ENCODE measurements at places on chromosomes 16 and 17.

- DNase-seq, result no peak
Measured at GRCh38 chr17:27343294-27343693, 49.4 kb downstream of the WSB1 start.

DNA sequence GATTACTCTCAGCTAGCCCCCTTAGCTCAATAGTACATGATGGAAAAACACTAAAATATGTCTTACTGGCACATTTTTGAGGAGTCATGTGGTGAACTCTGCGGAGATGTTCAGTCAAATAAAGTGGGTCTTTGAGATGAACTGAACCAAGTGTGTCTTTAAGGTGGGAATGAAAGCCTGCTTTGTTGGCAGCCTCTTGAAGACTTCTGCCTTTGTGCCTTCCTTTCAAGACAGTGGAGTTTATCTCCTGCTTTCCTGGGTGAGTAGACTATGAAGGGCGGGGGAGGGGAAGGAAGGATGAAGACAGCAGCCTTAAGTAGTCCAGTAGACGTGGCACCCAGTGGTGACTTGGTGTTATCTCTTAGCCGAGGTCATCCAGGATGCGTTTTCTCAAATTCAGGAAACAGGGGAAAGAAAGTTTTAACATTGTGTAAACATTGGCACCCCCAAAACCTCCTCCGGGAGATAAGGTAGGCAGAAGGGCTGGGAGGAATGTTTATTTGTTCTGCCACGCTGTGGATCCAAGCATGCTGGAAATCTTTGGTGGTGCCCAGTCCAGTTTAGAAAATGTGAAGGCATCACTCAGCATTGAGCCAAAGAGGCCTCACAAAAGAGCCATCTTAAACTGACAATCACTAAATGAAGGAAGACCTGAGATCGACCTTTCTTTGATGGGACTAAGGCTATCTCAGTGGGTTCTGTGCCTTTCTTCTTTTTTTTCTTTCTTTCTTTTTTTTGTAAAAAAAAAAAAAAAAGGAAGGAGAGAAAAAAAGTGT lies 220.6 kb downstream of the FTO start:
- DNase-seq, result no peak

- no peak for DNase-seq
Measured at GRCh38 chr16:47627721-47628120, 166.6 kb downstream of the PHKB start.

DNA sequence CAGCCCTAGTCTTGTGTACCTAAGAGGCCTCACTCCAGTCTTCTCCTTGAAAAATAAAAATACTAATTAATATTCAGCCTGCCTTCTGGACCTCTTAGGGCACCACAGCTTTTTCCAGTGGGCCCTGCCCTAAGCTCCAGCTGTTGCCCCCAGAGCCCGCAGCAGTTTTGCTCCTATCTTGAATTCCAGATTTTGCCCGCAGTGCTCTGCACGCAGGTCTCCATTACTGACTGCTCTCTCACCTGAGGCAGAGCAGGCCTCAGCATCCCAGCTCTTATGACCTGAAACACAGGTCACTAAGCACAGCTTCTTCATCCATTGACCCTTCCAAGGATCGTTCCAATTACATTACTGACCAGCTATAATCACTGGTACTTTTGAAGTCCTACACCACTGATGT lies 28.4 kb upstream of the NAGLU start:
- DNase-seq, result no peak

GRCh38 chr16:4570086-4570485 lies 13.9 kb downstream of the C16orf96 start:
- no peak for DNase-seq

DNA sequence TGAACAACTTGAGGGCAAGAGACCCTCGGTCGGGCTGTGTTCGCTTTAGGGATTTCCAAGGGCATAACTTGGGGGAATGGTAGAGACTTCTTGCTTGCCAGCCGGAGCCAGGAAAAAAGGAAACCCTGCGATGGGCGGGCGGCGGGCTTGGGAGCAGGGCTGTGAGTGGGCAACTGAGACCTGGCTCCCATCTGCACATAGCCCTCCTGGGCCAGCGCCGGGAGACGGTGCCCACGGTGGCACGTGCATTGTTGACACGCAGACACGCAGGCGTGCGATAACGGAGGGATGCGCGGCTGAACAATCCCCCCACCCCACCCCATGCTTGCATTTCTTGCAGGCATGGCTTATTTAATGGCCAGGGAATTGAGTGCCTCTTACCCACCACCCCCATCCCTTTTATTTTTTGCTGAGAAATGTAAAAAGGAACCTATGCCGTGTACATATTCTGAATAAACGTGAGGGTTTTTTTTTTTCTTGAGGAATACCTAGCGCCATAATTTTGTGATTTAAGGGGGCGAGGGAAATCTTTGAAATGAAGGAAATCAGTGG lies 17.1 kb upstream of the ZFHX3 start:
- DNase-seq, result no peak

DNA sequence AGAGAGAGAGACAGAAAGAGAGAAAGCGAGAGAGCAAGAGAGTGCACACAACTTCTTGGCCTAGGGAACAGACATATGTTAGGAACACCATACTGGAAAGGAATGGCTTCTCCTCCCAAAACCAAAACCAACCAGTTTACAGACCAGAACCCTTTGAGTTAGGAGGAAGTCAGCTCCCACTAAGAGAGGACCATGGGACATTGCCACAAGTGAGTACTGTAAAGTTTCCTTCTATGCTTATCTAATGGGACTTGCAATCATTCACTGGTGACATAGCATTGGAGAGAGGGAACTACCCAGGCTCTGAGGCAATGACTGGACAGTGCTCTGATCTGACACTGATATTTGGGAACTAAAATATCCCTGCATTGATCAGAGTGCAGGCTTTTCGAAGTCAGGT lies 32.4 kb downstream of the TBC1D3B start:
- no peak for DNase-seq

DNA sequence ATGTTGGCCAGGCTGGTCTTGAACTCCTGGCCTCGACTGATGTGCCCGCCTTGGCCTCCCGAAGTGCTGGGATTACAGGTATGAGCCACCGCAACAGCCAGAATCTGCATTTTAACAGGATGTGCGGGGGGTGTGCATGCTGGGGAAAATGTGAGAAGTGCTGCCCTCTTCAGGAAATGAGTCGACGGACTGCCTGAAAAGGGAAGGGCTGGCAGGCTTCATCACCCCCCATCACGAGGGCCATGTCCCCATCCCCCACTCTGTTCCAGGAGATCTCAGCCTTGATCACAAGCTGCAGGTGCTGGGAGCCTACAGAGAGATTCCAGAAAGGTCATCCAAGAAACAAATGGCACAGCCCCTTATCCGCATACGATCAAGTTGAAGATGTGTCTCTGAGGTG lies 195.3 kb upstream of the RPL38 start:
- no peak for DNase-seq

- no peak for DNase-seq
Measured at GRCh38 chr16:70649300-70649699, 2.9 kb downstream of the IL34 start.

DNA sequence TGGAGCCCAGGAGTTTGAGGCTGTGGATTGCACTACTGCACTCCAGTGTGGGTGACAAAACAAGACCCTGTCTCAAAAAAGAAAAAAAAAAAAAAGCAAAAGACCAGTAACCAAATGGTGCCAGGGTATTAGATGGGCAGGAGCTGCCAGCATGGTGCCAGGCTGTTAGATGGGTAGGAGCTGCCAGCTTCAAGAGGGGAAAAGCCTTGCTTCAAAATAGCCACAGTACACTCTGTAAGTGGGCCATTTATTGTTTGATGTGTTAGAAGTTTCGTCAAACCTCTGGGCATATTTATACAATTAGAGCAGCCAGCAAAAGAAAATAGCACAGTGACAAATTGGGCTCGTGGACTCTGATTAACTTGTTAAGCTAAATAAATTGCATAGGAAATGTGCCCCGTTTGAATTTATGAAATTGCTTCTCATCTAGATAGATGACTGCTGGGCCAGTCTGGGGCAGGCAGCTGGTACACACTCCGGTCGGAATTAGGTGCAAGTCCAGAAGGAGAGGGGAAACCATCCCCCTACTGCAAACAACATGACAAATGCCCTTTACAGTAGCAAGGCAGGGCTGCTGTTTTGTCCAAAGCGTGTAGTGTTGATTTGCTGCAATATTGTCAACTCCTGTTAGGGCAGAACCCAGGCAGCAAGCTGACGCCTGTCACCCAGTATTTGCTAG lies 126.3 kb upstream of the IRX3 start:
- DNase-seq, result no peak

GRCh38 chr17:9259419-9259818 lies 238.1 kb downstream of the NTN1 start:
- DNase-seq, result no peak

DNA sequence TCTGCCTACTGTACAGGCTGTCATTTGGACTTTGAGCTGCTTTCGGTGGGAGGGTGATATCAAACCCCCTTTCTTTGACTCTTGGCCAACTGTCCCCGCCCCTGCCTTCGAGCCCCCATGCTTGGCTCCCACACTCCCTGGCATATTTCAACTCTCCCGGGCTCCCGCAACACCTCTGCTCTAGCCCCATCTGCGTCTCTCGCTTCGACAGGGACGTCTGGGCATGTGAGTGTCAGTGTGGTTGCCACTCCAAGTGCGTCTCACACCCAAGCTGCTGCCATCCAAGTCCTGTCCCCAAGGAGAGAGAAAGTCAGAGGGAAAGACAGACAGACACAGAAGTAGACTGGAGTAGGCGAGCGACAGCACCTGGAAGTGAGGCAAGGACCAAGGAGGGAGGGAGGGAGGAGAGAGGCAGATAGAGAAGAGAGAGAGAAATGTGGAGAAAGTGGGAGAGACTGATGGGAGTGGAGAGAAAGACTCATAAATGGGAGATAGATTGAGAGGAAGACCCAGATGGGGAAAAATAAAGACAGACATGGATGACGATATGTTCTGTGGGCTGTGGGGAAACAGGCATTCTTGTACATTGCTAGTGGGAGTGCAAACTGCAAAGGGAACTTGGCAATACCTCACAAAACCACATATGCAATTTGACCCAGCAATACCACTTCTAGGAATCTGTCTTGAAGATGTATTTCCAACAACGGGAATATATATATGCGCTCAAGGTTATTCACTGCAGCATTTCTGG lies 11.8 kb downstream of the STARD3 start:
- no peak for DNase-seq

- DNase-seq, result peak; percentile 12
Measured at GRCh38 chr16:22161999-22162655, at the start of gene SDR42E2. Gene SDR42E2, plus strand, starts transcription at chr16:22162506. Its CDS starts 3,077 bp downstream, at chr16:22165583.

GRCh38 chr17:4901648-4902344 lies 1.1 kb downstream of the CHRNE start:
- no peak for DNase-seq

DNA sequence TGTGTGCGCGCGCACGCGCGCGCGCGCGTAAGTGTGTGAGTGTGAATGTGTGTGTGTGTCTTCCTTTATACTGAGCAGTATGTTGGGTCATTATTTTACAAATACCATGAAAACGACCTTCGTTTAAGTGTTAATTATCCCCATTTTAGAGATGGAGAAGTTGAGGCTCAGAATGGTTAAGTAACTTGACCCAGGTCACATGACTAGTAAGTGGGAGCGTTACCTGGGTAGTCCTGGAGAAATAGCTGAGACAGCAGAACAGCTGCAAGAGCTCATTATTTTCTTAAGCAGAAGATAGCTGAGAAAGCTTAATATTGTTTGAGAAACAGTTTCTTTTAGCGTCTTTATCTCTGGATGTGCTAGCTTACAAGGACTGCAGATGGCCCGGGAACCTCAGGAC lies 78.8 kb downstream of the IRX3 start:
- DNase-seq, result no peak

DNA sequence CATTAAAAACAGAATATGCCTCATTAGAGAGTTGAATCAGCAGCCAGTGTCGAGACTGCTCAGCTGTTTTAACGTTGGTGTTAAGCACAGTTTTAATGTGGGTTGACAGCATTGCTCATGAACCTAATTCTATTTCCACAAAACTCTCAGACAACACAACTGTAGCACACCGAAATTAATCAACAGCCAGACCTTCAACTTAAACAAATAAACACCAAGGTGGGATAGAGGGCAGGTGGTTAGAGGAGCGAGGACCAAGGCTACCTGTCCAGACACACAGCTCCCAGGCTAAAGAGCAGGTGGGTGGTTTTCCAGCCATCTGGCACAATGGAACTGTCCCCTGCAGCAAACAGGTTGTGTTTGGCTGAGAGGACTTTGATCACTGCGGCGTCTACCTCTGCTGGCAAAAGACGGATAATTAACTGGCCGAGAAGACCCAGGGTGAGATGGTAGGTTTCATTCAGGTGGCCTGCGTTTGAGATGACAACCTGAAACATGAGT lies 69.6 kb upstream of the ATP2A3 start:
- no peak for DNase-seq

- no peak for DNase-seq
Measured at GRCh38 chr16:31472709-31473203, 804 bp downstream of the TGFB1I1 start.

DNA sequence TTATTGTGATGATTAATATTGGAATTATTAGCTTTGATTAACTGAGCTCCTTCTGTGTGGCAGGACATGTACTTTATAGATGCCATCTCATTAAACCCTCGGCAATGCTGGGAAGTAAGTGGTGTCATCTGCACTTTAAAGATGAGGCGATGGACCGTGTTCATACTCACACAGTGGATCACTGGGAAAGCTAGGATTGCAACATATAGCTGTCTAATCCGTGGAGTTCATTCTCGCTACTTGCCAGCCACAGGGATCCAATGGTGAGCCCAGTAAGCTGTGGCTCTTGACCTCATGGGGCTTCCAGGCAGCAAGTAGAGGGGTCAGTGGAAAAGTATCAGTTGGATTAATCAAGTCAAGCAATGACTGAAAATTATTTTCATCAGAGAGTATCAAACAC lies 587.9 kb downstream of the CDH13 start:
- DNase-seq, result no peak

DNA sequence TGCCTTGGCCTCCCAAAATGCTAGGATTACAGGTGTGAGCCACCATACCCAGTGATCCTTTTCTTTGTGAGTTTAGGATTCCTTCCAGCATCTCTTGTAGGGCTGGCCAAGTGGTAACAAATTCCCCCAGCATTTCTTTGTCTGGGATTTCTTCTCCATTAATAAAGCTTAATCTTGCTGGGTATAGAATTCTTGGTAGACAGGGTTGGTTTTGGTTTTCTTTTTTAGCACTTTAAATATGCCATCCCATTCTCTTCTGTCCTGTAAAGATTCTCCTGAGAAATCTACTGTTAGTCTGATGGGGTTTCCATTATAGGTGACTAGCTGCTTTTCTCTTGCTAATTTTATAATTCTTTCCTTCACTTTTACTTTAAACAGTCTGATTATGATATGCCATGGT lies 173.0 kb upstream of the TOM1L1 start:
- no peak for DNase-seq

DNA sequence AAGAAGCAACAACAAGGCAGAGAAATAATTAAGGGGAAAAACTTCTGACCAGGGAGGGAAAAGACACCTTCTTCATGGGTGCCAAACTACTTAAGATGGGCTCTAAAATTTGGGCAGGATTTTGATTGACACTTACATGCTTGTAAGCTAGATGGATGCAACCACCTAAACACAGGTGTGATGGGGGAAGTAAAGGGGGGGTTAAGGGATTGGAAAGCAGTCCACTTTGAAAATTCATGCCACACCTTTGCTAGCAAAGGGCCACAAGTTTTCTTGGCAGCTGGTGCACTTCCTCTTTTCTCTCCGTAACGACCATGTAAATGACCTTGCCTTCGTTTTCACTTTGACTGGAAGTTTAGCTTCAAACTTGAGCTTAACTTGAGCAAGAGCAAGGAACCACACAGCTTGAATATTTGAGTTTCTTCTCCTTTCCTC lies 14.3 kb upstream of the PRKAR1A start:
- no peak for DNase-seq

Data from stimulated activated CD4-positive, alpha-beta T cell treated with anti-CD3 and anti-CD28 coated beads, Interleukin-1b, Interleukin-23, amount 100 ng/mL, for 1 hour (primary cell).